Activated B cell treated with CpG ODN at 0.5 μM for 24 hours (primary cell): ENCODE measurements at places on chromosomes 12 and 14. TPM values are rescaled to one million over a fixed set of nuclear protein-coding genes. Genes with fewer than 3 reads are reported as not detected.

ADGRD1 gene
- 0.46 and 0.47 TPM in 2 replicates for total RNA-seq

DACT1 gene
- 3.0 and 3.5 TPM in 2 replicates for total RNA-seq

DNA sequence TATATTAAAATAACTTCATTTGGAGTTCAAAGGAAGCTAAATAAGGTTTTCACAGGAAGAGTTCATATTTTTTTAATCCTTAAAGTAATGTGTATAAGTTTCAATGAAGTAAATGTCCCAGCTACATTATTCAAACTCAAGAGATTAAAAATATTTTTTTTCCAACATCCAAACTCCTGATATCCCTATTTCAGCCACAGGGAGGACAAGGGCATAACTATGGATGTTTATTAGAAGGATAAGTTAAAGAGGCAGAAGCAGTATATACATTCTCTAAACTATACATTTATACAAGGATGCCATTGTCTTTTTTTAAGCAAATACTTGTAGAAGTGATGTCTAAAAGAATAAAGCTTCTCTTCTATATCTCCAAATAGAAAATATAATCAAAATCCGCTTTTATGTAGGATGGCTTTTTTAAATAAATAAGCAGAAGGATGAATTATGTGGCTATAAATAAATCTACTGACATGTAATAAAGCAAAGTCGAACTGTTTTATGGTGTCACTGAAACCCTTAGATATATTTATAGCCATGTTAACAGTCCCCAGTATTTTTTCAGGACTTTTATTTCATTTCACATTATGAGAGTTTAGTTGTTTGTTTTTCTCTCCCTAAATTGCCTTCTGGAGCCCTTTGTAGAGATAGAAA is 936.5 kb downstream of the DIO2 start:
- no peak for DNase-seq

GRCh38 chr12:22196236-22196635 is 138.3 kb downstream of the ST8SIA1 start:
- no peak for DNase-seq

DNA sequence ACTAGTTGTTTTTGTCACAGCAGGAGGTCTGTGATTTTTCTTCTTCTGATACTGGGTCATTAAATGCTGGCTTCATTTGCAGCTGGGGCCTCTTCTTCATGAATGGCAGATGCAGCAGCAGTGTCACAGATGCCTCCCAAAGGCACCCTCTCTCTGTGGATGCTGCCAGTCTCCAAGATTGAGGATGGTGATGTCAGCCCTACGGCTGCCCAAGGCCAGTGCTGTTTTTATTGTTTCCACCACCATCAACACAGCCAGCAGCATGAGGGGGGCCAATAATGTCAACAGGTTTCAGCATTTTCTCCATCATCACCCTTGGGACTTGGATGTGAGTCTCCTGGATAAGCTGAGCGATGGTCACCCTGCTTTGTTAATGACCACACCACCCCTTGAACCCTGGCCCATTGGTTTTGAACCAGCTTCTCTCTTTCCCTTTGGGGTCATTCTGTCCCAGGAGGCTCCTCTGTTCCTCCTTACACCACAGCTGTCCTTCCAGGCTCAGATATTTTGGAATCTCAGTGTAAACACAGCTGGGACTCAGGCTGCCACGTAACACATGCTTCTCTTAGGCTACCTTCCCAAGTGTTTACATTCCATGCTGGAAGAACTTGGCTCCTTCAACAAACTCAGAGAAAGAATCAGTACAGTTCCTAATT is 151.7 kb upstream of the DDHD1 start:
- DNase-seq: no peak

DNA sequence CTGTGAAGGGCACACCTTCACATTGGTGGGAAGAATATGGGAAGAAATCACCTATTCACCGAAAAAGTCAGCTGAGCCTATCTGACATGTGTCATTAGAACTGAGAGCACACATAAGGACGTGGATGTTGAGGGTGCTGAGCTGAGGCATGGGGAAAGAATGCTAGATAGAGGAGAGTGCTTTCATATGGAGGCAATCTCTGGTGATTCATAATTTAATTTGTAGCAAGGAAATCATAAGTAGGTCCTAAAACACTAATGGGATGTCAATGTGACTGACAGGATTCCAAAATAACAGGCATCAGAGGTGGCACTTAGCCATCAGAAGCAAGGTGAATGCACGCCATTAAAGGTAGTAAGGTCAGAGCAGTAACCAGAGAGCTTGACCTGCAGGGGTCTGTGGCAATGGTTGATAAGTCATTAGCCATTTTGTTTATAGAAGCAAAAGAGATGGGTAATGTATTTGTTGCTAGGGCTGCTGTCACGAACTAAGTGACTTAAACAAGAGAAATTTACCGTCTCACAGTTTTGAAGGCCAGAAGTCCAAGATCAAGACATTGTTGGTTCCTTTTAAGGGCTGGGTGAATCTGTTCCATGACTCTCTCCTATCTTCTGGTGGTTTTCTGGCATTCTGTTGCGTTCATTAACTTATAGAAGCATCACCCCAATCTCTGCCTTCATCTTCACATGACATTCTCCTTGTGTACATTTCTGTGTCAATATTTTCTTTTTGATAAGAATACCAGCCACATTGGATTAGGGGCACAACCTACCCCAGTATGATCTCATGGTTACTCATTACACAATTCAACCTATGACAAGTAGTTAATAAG is 69.3 kb downstream of the ANKS1B start:
- no peak for DNase-seq

GRCh38 chr14:57568554-57568953 is 74.9 kb upstream of the CCDC198 start:
- no peak for DNase-seq

DNA sequence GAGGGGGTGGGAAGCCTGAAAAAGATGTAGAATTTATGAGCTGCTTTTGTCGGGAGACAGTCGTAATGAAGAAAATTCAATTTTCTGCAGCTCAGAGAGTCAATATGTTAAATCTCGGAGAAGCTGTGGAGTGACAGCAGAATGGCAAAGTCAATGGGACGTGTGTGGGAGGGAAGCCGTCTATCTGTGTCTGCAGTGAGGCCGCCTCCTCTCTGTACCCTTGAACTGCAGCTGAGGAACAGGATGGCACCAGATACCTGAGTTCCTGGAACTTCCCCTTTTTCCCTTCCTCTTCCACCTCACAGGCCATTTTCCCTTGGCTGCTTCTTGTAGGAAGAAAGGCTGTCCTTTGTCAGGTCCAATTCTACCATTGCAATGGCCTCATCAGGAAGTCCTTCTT is 9.3 kb upstream of the CALCOCO1 start:
- DNase-seq: no peak

DNA sequence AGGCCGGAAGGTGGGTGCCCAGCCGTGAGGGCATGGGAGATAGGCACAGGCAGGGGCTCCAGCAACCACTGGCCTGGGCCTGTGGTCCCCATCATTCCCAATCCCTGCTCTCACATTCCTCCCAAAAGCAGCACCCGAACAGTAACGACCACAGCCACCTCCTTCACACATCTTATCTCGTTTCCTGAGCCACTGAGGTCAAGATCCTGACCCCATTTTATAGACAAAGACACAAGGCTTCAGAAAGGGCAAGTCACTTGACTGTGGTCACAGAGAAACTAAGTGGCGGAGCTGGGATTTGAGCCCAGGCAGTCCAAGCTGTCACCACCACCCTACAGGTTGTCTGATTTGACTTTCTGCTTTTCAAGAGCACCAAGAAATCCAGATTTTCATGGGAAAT is 38.9 kb downstream of the DTX1 start:
- DNase-seq: no peak

GRCh38 chr12:29245246-29245645 is 96.2 kb downstream of the FAR2 start:
- no peak for DNase-seq

DNA sequence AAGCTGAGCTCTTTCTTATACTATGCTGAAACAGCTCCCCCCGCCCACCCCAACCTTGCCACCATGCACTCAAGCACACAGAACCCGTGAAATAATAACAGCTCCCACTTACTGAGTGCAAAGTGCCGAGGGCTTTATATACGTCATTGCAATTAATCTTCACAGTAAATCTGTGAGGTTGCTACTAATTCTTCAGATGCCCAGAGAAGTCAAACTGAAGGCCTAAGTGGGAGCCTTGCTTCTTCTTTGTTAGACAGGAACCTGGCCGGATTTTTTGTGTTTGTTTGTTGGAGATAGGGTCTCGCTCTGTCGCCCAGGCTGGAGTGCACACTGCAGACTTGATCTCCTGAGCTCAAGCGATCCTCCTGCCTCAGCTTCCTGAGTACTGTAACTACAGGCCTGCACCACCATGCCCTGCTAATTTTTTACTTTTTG is 34.0 kb downstream of the VCPKMT start:
- no peak for DNase-seq

DNA sequence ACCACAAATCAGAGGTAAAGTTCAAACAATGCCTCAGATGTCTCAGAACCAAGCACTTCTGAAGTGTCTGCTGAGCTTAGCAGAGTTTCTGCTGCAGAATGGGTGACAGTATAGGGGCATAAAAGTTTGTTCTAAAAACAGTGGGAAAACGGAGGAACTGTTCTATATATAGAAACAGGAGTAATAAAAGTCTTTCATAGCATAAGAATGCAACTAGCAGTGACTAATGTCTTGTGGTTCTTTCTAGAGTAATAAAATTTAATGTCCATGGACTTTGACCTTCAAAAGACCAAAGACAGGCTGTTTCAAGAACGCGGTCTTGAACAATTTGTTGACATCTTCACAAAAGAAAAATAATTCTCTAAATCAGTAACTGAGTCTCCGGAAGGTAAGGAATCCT is 107.5 kb upstream of the FAR2 start:
- no peak for DNase-seq

FZD10 gene
- not detected in 2 replicates for total RNA-seq

WSCD2 gene
- total RNA-seq: 1.4 and 1.9 TPM in 2 replicates

KRT2 gene
- total RNA-seq: not detected in 2 replicates

DNA sequence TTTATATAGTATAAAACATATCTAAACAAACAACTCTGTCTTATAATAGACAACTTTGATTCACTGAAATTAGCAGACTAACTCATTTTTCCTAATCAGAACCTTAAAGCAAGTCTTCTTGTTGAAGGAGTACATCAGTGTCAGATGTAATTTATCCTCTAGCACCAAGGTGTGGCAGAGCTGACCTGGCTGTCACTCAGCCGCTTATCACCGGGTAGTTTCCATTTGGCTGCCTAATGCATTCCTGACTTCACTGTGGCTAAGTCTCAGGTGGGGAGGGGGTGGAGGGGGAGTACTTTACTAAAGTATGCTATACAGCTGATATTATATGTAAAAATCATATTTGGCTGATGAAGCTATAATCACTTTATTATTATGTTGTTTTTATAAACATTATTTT is 339.9 kb upstream of the RGS6 start:
- DNase-seq: no peak
